ENCODE measurements at places on chromosomes 11 and 22.

- DNase-seq = no peak
These were observed 113.0 kb downstream of the ME3 start for GRCh38 chr11:86559311-86559945.

DNA sequence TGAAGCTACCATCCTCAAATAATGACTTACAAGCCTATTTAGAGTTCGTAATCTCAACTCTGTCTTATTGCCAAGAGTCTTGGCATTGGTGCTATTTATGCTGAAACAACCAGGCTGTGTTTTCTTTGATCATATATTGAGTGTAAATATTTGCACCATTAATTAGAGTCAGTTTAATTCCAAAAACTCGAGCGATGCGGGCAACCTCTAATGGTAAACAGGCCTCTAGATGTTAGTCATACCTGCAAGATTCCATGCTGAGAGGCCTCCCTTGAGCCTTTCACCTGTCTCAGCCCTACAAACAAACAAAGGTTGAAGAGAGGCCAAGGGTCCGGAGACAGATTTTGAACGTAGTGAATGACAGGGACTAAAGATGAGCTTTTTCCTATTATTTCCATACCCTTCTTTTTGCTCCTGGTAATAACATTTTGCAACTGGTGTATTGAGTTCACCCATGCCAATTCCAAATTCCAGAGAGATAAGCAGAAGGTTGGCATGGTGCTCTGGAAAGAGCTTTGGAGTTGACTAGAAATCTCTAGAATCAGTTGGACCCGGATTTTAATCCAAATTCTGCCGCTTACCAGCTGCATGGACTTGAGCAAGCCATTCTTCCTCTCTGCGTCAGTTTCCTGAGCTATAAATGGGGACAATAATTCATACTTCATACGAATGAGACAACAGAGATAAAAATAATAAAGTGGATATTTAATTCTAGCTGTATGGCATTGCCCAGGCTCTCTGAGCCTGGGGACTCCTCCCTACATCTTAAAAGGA is 99.1 kb upstream of the ANO1 start:
- no peak for DNase-seq

DNA sequence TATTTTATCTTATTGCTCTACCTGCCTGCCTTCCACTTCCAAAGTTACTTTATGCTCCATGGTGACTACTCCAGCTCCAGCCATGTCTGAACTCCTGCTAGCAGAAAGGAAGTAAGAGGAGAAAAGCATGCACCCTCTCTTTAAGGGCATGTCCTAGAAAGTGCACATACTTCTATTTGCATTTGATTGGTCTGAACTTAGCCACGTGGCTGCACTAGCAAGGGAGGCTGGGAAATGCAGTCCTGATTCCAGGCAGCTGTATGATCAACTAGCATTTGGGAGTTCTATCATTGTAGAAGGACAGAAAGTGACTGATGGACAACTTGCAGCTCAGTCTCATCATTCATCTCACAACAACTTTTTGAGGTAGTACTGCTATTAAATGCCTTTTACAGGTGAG is 515.7 kb downstream of the BUD13 start:
- no peak for DNase-seq

DNA sequence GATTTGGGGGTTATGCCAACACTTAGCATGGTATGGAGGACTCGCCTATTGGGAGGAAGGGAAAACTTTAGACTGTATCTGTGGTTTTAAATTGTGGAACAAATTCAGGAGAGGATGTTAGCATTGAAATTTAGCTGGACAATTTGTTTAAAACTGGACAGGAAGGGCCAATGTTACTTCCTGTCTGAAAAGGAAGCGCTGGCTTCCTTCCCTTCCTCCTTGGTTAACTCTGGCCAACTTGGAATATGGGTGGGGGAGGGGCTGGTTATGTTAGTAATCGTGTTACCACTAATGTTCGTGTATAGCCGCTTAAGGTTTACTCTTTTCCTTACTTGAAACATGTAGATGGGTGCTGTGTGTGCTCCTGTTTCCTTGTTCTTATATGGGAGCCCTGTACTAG is 13.9 kb downstream of the CTNND1 start:
- DNase-seq = no peak

DNA sequence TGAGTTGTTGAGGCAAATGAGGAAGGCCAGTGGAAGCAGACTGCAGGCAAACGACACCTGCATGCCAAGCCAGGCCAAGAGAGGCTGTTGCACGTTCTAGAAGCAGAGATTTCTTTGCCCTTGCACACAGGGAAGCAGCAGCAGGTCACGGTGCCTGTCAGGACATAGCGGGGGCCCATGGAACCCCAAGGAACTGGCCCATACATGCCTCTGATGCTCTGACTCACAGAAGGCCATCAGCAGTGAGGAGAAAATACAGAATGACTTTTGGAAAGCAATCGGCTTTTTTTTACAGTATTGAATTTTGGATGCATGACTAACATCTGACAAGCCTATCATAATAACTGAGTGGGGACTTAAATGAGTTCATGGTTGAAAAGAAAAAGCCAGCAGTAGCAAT is 123.9 kb downstream of the MPPED1 start:
- no peak for DNase-seq

DNA sequence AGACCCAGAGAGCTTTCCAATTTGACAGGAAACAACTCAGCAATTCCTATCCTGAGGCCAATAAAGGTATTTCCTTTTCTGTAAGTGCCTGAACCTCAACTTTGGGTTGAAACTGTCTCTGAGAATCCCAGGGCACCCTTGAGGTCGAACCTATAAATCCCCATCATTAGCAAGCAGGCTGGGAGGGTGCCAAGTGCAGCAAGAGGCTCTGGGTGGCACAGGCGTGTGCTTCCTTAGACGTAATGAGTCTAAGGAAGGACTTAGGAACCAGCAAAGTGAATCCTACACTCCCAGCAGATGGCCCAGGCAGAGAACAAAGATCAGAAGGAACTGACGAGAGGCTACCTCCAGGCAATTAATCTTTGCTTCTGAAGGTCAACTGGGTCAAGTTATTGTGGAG is 234.3 kb upstream of the NARS2 start:
- no peak for DNase-seq

- DNase-seq = no peak
These were observed 32.9 kb upstream of the CD5 start for GRCh38 chr11:61069427-61069826.

- DNase-seq = no peak
These were observed 20.3 kb upstream of the MRPL17 start for GRCh38 chr11:6703247-6704063.

- DNase-seq = no peak
These were observed 47.8 kb downstream of the C2CD3 start for GRCh38 chr11:74123008-74123448.

DNA sequence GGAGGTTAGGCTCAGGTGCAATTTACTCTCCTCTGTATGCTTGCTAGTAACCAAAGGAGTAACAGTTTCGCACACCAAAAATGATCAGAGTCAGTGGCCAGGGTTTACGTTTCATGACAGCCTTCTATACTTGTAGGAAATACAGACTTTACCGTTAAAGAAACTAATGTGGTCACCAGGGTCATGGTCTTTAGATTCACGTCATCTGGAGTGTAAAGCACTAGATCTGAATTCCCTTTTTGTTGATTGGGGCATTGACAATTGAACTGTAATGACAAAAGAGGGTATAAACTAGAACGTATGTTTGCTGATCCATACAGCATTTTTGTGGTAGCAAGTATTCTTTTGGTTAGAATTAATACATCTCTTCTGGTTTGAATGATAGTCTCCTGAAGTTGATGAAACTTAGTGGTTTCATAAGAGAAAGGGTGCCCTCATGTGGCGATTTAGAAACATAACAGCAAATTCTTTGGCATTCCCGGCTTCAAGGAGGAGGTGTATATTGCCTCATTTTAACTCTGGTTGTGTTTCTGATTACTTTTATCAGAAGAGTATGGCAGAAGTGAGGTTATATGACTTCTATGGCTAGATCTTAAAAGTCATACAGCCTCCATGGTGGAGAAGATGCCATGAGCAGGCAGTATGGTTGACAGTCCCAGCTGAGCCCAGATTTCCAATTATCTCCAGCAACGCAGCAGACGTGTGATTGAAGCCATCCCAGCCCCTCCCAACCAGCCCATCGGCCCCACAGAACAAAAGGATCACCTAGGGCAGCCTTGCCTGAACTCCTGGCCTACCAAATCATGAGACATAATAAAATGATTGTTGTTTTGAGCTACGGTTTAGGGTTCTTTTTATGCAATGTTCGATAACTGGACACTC is 35.1 kb downstream of the MMP7 start:
- peak; percentile 71 for DNase-seq

- DNase-seq = no peak
These were observed 22.4 kb downstream of the DGAT2 start for GRCh38 chr11:75790986-75791385.
